NK-92 treated with Interleukin-12 subunit alpha and Interleukin-12 subunit beta, amount 100 ng/mL, for 24 hours (cell line): ENCODE measurements at places on chromosomes 16 and 17.

DNA sequence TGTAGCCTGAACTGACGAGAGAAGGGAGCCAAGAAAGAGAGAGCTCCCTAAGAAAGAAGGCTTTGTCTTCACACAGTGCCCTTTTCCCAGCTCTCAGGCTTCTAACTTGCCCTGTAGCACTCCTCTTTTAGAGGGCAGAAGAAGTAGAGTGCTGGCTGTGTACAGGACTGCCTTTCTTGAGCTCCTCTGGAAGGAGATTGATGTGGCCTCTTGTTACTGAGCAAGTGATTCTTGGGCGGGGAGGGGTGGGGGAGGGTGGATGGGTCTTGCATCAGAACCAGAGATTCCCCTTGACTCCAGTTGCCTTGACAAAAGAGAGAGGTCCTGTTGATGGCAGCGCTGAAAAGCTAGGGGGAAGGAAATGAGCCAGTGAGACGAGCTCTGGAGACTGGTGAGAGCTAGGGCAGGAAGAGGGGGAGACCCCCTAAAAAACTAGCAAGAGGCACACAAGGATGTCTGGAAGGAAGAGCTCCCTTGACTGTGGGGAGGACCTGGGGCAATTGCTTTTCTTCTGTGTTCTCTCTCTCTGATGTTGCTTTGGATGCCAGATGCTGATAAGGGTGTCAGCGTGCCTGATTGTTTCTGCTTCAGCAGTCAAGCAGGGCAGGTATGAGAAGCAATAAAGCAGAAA is 18.4 kb downstream of the GPR179 start:
- no peak for DNase-seq

- no peak for DNase-seq
These were observed 5.2 kb upstream of the CDK3 start for GRCh38 chr17:75995385-75995925.

DNA sequence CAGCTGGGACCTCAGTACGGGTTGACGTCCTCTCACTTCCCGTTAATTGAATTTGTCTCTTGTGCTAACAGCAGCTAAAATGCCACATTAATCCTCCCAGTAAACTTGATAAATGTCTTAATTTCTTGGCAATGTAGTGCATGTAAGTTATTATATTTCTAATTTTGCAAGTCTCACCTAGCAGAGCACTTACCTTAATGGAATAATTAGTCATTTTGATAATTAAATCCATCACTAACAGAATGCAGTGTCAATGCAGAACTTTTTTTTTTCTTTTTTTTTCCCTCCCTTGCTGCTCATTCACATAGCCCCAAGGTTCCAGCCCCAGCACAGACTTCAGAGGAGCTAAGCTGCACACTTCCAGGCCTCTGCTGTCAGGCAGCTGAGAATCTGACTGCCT is 376.5 kb downstream of the RBFOX1 start:
- no peak for DNase-seq

DNA sequence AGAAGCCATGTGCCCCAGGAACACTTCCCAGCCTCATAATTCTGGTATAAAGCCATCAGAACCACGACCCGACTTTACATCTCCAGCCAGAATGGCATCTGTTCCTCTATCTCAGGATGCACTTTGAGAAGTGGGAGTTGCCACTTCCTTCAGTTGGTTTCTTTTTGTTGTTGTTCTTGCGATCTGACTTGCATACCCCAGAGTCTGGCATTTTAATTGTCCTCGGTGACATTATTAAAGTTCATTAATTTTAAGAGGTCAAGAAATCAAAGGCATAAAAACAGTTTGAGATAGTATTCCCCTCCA is 13.5 kb downstream of the MARCHF10 start:
- DNase-seq: no peak

GRCh38 chr16:50622029-50622428 is 59.1 kb downstream of the SNX20 start:
- DNase-seq: no peak

DNA sequence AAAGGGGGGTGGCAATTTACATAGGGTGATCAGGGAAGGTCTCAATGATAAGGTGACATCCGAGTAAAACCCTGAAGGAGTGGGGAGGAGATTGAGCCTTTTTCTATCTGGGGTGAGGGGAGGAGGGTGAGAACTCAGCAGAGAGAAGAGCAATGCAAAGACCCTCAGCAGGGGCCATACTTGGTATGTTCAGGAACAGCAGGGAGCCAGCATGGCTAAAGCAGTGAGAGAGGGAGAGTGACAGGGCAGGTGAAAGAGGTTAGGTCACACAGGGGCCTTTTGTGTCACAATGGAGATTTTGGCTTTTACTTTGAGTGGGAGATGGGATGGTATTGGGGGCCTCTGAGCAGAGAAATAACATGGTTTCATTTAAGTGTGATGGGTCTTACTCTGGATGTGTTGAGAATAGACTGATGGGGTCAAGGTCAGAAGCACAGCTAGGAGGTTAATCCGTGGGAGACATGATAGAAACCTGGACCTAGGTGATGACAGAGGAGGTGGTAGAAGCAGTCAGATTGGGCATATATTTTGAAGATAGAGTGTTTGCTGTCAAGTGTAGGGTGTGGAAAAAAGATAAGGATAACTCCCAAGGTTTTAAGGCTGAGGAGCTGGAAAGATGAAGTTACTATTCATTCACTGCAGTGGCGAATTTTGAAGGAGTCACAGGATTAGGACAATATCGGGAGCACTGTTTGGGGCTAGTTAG is 6.2 kb downstream of the SP2 start:
- DNase-seq: no peak
